ENCODE measurements at places on chromosomes 13 and 19. TPM values are rescaled to one million over a fixed set of nuclear protein-coding genes. Genes with fewer than 3 reads are reported as not detected.

The CA11 gene
- total RNA-seq = 1.3 TPM

The C1QTNF9 gene
- total RNA-seq = not detected

The NLRP9 gene
- total RNA-seq = not detected

The LILRA1 gene
- not detected for total RNA-seq

The CGB7 gene
- under 0.01 TPM for total RNA-seq

The OVOL3 gene
- total RNA-seq = not detected

The LILRA5 gene
- not detected for total RNA-seq

The SPRED3 gene
- 3.9 TPM for total RNA-seq

The RBM42 gene
- 41.0 TPM for total RNA-seq

The PLK5 gene
- not detected for total RNA-seq

The CGB2 gene
- not detected for total RNA-seq

The C19orf73 gene
- total RNA-seq = 0.32 TPM

The SIGLEC10 gene
- not detected for total RNA-seq

The ZNF221 gene
- 10.4 TPM for total RNA-seq

The TEX29 gene
- not detected for total RNA-seq

The CD70 gene
- not detected for total RNA-seq

The PODNL1 gene
- total RNA-seq = 2.6 TPM

The ZNF536 gene
- not detected for total RNA-seq

The C1QTNF9B gene
- 0.86 TPM for total RNA-seq

The AZU1 gene
- not detected for total RNA-seq

The DPF1 gene
- 3.5 TPM for total RNA-seq

The PSG2 gene
- total RNA-seq = 5.2 TPM

The ZNF534 gene
- not detected for total RNA-seq

The ZNF581 gene
- 11.0 TPM for total RNA-seq

The GJA3 gene
- total RNA-seq = 0.97 TPM

The IGFLR1 gene
- 0.64 TPM for total RNA-seq

The MCEMP1 gene
- not detected for total RNA-seq

The URAD gene
- total RNA-seq = not detected

The OSCAR gene
- total RNA-seq = under 0.01 TPM

The TLE6 gene
- total RNA-seq = 0.97 TPM

The CEACAM3 gene
- total RNA-seq = not detected

The ZNF99 gene
- total RNA-seq = not detected

The CYP2S1 gene
- 1.7 TPM for total RNA-seq

The RXFP2 gene
- not detected for total RNA-seq

The ZNF813 gene
- total RNA-seq = 3.0 TPM
